CD14-positive monocyte (primary cell): ENCODE measurements at places on chromosomes 2 and 18.

GRCh38 chr2:198017068-198017467, 212.7 kb downstream of the PLCL1 start:
- DNase-seq: no peak

GRCh38 chr2:7722212-7722910, 805.1 kb downstream of the RNF144A start:
- no peak for DNase-seq

GRCh38 chr2:215423234-215423633, 12.6 kb downstream of the FN1 start:
- no peak for DNase-seq

DNA sequence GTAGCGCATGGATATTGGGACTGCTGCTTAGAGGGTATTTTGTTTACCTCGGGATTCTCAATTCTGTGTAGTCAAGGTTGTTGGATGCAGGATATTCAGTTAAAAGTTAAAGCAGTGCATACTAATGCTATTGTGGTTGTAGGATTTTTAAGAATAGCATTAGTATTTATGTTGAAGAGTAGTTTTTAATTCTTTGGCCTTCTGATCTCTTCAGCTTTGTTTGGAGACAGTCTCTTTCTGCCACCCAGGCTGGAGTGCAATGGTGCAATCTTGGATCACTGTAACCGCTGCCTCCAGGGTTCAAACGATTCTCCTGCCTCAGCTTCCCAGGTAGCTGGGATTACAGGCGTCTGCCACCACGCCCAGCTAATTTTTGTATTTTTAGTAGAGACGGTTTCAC, 1.5 kb downstream of the RHBDD1 start:
- no peak for DNase-seq

DNA sequence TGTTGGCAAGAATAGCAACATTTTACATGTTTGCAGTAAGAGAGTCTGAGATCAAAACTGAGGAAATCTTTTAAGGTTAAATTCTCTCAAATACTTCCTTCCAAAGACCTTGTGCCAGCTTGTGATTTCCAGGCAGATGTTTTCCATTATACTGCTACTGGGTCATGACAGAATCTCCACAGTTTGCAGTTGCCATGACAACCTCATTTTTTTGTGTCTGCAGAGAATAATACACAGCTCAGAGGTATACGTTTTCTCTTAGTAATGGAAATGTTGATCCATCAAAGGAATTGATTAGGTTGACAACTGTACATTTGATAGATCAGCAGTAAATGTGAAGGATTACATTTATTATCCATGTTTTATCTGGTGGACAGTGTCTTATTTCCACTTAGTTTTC, 29.1 kb upstream of the CSRNP3 start:
- no peak for DNase-seq

- no peak for DNase-seq
Observed at GRCh38 chr18:50099725-50100407, 95.1 kb downstream of the MYO5B start.

DNA sequence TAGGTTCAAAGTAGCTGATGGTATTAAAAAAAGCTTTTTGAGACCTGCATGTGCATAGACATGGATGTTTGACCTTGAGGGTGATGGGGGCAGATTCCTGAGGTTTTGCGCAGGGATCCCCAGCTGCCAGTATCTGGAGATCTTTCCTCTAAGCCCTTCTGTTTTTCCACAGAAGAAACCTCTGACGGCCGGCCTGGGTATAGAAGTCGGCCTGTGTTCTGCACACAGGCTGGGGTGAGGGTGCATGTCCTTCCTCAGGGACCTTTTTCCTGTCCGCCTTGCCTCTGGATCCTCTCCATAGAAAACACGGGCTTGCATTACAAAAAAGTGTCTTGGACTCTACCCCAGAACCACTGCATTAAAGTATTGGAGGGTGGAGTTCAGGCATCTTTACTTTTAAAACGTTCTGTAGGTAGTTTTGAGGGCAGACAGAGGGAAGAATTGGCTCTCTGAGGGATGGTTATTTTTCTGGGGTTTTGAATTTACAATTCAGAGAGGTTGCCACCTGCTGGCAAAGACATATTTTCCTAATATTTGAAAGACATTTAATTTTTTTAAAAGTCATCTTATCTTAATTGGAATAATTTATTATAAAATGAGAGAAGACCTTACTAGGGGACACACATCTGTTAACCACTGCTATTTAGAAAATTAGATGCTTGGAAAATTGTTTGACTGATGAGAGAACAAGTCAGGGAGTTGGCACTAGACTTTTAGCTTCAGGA, 350.6 kb downstream of the DCDC2C start:
- no peak for DNase-seq

GRCh38 chr2:187194049-187194448, 254.0 kb downstream of the CALCRL start:
- no peak for DNase-seq

GRCh38 chr2:15273452-15273851, 287.7 kb downstream of the NBAS start:
- DNase-seq: no peak

DNA sequence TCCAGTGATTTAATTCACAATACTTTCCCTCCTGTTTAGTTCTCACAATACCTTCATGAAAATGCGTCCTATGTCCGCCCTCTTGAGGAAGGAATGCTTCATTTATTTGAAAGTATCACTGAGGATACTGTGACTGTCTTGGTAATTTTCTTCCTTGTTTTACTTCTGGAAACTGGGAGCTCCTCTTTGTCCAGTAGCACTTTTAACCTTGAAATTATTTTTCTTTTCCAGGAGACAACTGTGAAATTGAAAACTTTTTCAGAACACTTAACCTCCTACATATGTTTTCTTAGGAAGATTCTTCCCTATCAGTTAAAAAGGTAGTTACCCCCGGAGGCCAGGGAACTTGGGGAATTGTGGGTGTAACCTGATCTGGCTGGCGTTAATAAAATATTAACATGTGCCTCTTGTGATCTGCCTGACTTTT, 58.9 kb upstream of the STON1 start:
- no peak for DNase-seq

DNA sequence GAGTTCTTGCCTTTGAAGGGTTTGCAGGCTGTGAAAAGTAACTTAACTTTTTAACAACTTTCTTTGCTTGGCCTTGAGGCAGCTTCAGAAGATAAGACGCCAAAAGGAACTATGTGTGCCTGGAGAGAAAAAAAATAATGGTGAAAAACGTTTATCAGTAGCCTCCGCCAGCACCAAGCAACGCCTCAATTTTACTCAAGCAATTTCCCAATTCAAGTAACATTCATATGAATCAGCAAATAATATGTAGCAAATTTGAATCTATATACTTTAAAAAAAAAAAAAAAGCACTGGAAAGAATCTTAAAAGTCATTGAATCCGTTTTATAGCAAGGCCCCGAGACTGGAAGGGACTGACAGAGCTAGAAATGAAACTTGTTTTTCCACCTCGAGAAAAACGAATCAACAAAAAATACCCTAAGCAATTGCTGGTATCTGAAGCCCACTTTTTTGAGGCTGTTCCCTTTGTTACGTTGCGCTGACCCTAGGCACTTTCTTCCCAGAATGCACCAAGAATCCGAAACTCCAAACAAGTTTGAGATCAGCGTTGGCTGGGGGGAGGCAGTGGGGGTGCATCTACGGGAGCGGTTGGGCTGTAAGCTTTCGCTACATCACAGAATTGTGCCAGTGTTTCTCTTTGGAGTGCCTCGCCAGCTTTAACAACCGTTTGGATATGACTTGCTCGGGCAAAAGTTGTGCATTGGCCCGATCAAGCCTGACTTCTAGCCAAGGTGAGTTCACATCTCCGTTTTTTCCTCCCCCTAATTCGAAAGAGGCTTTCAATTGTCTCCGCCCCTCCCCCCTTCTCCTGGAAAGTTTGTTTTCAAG, 2.7 kb upstream of the TGIF1 start:
- peak; percentile 43 for DNase-seq

DNA sequence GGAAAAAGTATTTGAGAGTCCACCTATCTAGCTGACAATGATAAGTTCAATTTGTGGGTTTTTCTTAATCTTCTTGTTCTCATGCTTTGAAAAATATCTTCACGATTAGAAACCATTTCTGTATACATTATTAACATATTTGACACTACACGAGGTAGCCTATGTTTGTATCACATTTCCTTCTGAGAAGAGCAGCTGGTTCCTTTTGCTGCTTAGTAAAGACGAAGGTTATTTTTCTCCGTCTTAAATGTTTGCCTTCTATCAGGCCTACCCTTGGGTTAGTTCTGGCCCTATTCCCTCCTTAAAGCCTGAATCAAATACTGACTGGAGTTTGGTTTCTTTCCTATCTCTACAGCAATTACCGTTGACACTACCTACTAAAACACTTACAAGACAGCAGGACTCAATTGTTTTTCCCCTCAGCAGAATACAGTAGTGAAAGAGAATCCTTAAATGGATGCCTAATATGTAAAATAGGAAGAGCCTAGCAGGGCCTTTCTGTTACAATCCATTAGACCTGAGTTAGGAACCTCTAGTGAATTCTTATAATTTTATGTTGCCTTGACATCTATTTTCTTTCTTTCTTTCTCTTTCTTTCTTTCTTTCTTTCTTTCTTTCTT, 790.4 kb downstream of the EPHA4 start:
- no peak for DNase-seq

DNA sequence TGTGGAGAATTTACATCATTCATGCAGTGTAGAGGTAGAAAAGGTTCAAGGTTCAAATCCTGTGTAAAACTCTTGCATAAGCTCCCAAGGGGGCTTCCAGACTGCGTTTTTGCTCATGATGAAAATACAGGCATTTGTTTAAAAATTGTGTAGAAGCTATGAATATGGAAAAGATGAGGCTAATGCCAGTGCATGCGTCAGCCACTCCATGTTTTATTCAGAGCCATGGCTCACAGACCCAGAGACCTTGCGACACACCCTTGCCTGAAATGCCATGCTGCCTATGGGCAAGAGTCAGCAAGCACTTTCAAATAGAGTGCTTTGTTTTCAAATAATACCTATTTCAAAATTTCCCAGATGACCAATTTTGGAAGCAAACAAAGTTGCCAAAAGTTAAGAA, 262.3 kb downstream of the TRIB2 start:
- DNase-seq: no peak

- DNase-seq: peak; percentile 78
Observed at GRCh38 chr2:12507295-12507694, 209.4 kb upstream of the TRIB2 start.

DNA sequence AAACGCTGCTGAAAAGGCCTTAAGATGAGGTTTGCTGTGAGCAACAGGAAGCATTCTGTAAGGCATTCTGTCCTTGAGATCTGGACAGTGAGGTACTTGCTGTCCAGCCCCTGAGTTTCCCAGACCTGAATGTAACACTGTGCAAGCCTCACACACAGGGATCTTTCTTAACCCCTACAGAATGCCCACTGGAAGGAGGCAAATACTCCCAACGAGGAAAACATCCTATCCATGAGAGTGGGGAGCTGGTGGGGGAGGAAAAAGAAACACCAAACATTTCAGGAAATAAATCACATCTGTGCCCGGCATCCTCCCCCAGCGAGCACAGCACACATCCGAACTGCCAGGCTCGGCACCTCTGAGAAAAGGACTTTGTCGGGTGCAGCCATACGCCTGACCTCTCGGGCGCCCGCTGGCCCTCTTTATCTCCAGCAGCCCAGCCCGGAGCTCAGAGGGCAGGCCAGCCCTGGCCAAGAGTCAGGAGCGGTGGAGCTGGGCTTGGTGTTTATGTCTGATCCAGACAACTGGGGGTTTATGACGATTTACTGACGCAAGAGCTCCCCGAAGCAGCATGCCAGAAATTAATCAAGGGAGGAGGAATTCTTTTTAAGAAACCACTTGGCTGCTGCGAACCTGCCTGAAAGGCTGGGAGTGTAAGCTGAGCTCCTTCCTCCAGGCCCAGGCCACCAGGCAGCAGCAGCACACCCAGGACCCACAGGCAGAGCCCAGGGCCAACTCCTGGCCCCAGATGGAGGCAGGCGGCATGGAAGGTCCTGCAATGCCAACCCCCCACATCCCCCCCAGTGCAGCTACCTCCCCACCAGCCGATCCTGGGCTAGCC, 72.2 kb downstream of the HDAC4 start:
- no peak for DNase-seq

- DNase-seq: no peak
Observed at GRCh38 chr2:127796389-127796788, 14.6 kb downstream of the WDR33 start.

- no peak for DNase-seq
Observed at GRCh38 chr2:95505222-95505621, 20.7 kb upstream of the TRIM43B start.

DNA sequence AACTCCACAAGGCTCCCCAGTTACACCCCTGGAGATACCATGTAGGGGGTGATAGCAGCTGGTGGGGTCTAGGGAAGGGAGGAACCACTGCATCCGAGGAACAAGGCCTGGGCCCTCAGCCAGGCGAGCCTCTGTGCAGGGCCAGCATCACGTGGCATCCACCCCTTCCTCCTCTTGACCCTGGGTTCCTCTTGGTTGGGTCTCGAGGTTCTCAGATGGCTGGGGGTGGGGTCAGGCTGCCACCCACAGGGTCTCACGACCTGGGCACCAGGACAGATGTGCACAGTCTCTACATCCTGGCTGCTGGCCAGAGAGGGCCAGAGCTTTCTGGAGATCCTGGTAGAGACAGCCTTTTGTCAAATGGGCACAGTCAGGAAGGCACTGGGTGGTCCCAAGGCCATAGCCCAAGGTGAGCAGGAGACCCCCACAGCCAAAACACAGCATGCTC, 10.4 kb downstream of the HS6ST1 start:
- no peak for DNase-seq

DNA sequence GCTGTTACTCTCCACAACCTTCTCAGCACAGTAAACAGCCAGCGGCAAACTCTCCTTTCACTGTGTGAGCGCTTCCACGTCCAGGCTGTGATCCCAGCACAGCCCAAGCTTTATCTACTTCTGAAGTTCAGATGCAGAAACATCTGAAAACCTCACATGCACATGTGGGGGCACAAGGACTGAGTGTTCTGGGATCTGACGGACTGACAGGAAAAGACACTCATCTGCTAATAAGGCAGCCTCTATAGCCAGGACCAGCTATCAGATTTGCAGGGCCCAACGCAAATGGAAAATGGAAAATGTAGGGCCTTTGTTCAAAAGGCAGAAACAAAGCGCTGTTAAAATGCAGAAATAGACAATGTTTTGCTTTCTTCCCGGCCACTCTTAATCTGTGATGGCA, 133.8 kb upstream of the ARHGAP28 start:
- DNase-seq: no peak

DNA sequence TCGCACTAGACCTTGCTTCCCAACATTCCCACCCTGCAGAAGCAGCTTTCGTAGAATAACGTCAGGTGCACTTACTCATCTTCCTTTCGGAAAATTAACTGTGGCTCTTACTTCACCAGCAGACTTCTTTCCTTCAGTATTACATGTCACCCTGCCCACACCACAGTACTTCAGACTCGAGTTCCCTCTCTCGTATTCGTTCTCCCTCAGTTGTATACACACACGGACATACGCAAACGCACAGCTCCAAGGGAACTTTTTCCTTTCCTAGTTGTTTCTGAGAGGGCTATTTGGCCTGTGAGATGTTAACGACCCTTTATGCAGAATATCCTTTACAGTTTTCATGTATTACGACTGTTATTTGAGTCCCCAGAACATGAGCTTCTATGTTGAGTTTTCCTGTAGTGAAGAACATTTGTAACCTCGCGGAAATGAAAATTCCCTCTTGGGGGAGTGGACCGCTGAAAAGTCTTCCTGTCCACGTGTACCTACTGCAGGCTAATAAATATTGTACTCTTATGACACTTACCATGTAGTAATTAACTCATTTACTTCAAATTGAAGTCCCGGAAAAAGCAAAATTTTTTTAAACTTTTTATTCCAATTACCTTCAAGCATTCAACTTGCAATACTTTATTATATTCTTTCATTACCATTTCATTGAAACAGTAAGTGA, 908 bp downstream of the ERLEC1 start:
- DNase-seq: peak; percentile 26

GRCh38 chr18:25612466-25612865, 260.5 kb upstream of the ZNF521 start:
- no peak for DNase-seq

GRCh38 chr2:177265824-177266817, 1.6 kb upstream of the NFE2L2 start:
- no peak for DNase-seq
